ENCODE measurements at places on chromosomes 3 and 15.

DNA sequence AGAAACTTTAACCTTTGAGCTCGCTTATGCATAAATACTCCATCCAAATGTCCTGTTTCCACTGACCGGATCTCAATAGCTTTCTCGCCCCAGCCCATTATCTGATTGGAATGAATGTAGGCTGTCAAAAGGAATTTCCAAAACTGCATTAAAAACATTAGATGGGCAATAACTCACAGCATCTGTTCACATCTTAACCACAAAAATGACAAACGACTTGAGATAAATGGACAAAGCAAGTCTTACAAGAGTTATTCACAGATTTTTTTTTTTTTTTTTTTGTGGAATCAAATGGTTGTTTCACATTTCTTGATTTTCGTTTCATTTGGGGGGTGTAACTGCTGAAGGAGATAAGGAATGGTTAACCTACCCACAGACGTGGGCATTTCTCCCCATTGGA is 39.7 kb upstream of the SLC2A2 start:
- no peak for DNase-seq

DNA sequence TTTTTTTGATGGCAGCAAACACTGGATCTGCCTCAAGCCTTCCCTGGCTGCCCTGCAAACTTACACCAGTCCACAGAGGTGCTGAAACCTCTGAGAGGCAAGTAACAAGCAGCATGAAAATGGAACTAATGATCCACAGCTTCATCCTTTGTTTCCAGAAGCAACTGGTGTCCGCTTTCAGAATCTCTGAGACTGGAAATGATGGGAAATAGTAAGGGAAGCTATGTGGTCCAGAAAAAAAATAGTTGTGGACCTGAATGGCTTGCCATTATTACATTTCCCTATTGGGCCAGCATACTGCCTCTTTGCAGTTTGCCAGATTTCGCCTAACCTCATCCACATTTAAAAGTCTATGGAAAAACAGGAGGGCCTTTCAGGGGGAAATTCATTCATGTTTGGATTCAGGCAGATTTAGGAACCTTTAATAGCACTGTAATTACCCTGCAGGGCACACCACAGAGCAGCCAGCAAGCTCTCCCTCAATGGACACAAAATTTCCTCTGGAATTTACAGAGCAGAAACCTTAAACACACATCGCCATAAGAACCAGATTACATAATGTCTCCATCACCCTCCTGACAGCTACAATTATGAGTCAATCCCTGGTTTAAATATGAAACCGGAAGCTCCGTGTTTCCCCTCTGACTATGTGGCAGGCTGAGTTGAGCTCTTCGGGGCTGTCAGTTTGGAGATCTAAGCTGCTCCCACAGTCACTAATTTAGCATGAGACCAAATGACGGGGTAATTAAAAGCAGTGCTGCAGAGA is 134.4 kb downstream of the TMCO5A start:
- no peak for DNase-seq

GRCh38 chr3:4866866-4867265 is 112.4 kb upstream of the BHLHE40 start:
- no peak for DNase-seq

DNA sequence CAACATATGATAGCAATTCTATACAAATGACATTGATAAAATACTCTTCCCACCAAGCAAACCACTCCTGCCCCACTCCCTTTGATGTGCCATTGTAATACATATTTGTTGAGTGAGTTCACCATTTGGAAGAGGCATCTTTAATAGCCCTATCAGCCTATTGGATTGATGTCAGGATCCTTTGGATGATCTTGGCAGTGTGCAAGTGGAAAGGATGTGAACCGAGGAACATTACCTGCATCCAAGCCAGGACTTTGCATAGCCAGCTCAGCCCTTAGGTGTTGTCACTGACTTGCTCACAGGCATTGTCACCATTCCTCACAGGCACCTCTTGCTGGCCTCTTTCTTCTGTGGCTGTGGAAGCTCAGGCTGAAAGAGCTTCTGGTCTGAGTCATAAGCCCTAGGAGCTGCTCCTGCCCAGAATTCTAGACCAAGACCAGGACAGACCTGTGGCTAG is 16.5 kb upstream of the TIMP4 start:
- no peak for DNase-seq

GRCh38 chr3:155356594-155357370 is 63.3 kb upstream of the STRIT1 start:
- DNase-seq = no peak
